ENCODE measurements at places on chromosomes 13 and 19. TPM values are rescaled to one million over a fixed set of nuclear protein-coding genes. Genes with fewer than 3 reads are reported as not detected.

- DNase-seq, result no peak
Measured at GRCh38 chr19:18781885-18782527, 9.1 kb downstream of the COMP start.

DNA sequence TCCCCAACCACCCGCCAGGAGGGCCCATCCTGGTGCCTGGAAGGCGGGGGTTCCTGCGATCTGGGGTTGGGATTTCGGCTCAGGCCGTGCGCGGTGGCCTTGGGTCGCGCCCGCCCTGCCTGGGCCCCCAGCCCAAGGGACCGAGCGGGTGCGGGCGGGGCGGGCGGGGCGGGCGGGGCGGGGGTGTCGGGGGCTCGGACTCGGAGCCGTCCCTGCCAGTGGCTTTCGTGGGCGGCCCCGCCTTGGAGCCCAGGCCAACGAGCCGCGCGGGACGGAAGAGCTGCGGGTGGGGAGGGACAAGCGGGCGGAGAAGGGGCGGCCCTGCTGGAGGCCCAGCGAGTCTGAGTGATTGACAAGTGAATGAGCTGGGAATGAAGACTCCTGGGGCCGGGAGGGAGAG lies 24.6 kb upstream of the ZNF729 start:
- DNase-seq, result no peak

DNA sequence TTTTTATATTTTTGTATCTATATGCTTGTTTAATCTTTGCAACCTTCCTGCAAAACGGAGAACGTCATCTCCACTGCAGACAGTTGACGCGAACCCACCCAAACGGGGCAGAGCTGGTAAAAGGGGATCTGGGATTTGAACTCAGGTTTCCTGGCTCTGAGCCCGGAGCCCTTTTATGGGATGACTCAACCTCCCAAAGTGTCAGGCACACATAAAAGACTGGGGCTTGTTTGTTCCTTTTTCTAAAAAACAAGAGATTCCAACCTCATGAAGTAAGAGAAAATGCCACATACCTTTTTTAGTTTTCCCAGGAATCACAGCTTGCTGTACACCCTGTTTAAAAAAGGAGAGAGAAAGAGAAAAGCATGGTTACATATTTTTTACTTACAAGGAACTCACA lies 78.9 kb downstream of the GADD45B start:
- no peak for DNase-seq

GRCh38 chr13:84925443-84925842 lies 873.8 kb downstream of the SLITRK6 start:
- DNase-seq, result no peak

- no peak for DNase-seq
Measured at GRCh38 chr13:113973218-113974164, at the start of gene C13orf46. Gene C13orf46, minus strand, starts transcription at chr13:113974076. Its CDS starts 79 bp downstream, at chr13:113973997.

DNA sequence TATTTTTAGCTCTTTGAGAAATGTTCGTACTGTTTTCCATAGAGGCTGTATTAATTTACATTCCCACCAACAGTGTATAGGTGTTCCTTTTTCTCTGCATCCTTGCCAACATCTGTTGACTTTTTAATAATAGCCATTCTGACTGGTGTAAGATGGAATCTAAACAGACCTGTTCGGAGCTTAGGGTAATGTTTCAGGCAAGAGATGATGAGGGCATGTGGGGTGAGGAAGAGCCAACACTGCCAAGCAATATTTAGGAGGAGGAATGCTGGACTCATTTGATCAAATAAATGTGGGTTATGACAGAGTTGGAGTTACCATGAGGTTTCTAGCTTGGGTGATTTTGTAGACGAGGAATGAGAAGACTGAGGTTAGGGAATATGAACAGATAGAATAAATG lies 382.9 kb downstream of the KLF12 start:
- no peak for DNase-seq

DNA sequence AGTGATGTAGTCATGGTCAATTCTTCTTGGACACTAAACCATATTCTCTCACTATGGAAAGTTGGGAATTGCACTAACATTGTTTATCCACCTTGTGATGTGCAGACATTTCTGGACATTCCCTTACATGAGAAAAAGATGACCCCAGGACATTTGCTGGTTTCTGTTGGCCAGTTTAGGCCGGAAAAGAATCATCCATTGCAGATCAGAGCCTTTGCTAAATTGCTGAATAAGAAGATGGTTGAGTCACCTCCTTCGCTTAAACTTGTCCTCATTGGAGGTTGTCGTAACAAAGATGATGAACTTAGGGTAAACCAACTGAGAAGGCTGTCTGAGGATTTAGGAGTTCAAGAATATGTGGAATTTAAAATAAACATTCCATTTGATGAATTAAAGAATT lies at the start of gene UTP14C:
Gene UTP14C, plus strand, starts transcription at position 211 of the 400 bp plus-strand sequence. CDS start 4,114 bp downstream, outside the sequence.
- DNase-seq, result no peak

GRCh38 chr13:20206065-20206697 lies 13.4 kb upstream of the GJB2 start:
- no peak for DNase-seq

GRCh38 chr19:42433503-42434260 lies 6.5 kb upstream of the LIPE start:
- DNase-seq, result peak; percentile 95

- DNase-seq, result no peak
Measured at GRCh38 chr19:35949131-35949530, 13.0 kb downstream of the LRFN3 start.

DNA sequence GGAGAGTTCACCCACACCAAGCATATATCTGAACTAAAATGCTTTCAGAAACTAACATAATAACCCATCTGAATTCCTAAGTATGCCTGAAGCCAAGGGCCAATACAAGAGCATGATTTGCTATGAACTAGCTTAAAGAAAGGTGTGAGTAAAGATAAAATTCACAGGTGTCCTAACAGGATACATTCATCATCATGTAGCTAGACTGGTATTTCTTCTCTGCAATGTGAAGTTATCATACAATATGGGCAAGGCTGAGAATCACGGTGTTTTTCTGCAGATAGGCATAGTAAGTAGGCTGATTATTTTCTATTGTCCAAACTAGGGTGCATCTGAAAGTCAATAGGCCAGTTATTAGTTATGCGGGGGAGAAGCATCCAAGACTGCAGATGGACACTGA lies 63.1 kb downstream of the STK24 start:
- DNase-seq, result peak; percentile 9

DNA sequence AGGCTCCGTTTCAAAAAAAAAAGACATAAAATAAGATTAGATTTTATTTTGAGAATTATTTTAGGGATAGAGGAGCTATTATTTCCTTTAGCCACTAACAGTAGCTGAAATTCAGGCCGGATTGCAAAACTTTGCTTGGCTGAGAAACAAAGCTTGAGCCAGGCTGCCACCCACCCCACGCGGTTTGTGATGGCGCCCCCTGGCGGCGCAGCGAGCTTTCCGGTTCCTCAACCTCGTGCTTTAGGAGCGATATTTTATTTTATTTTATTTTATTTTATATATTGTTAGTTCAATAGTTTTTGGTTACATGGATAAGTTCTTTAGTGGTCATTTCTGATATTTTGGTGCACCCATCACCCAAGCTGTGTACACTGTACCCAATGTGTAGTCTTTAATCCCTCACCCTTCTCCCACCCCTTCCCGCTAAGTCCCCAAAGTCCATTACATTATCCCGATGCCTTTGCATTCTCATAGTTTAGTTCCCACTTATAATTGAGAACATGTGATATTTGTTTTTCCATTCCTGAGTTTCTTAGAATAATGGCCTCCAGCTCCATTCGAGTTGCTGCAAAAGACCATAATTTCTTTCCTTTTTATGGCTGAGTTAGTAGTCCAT lies 19.8 kb upstream of the CEACAM4 start:
- no peak for DNase-seq

- peak; percentile 95 for DNase-seq
Measured at GRCh38 chr19:45076029-45076850, at the start of gene ZNF296. Gene ZNF296, minus strand, starts transcription at chr19:45076478. Its CDS starts 105 bp downstream, at chr19:45076373.

- no peak for DNase-seq
Measured at GRCh38 chr19:42295342-42295741, 6.6 kb upstream of the PRR19 start.

DNA sequence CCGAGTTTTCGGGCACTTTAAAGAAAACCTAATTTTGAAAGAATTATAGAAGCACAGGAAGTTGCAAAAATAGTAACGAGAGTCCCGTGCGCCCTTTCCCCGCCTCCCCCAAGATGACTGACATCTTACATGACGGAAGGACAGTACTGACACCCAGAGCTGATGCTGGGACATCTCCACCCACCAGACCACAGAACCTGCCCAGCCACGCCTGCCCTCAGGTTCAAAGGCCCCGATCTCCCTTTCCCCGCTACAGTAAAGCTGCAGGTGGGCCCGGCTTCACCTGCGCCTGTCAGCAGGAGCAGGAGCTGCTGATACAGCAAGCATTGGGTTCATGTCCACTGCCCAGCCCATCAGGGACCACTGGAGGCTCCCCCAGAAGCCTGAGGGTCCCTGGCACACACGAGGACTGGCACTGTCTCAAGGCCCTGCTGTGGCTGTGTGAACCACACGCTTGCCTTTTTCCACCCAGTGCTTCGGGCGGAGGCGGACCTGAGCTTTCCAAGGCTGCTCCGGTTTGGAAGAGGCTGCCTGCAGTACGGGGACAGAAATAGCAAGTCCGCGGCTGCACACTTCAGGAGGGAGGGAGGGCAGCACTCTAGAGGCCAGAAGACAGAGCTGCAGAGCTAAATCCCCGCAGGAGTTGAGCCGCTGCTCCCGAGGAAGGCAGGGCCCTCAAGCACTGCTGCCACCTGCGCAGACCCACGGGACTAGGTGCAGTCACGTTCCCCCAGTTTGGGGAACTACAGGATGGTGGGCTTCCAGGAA lies 8.7 kb downstream of the MAP2K2 start:
- peak; percentile 78 for DNase-seq

DNA sequence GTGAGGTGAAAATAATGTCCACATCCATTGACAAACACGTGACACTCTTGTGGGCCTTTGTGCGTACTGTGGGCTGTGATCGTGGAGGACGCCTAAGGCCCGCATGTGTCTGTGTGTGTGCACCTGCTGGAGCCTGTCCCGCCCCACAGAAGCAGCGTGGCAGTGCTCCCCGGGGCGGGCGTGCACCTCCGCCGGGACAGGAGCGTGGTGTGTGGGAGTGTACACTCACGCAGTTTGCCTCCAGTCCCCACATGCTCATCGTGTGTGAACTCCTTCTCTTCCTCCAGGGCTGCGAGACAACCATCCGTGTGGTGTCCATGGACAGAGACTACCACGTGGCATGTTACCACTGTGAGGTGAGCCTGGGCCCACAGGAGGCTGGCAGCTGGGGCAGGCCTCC lies 13.9 kb downstream of the WTIP start:
- DNase-seq, result no peak

DNA sequence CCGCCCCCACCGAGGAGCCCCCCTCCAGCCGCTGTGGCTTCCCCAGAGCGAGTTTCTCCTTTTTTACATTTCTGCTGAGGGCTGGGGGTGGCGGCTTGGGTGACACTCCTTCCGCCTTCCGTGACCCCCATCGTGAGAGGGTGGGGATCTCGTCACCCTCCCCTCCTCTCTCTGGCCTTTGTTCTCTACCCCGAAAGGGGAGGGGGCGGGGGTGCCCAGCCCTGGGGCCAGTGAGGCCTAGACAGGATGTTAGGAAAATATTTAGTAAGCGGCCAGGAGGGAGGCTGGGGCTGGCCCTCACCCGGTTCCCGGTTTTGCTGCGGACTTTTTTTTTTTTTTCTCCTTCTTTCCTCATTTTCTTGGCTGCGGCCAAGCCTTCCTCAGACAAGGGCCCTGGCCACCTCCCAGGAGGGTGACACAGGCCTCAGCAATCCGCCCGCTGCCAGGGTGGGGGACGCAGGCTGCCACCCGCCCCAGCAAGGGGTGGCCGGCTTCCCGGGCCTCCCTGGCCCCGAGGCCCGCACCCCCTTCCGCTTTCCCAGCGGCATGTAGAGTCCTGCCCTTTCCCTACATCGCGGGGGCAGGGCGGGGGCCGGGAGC lies 3.9 kb downstream of the MIDN start:
- peak; percentile 91 for DNase-seq

DNA sequence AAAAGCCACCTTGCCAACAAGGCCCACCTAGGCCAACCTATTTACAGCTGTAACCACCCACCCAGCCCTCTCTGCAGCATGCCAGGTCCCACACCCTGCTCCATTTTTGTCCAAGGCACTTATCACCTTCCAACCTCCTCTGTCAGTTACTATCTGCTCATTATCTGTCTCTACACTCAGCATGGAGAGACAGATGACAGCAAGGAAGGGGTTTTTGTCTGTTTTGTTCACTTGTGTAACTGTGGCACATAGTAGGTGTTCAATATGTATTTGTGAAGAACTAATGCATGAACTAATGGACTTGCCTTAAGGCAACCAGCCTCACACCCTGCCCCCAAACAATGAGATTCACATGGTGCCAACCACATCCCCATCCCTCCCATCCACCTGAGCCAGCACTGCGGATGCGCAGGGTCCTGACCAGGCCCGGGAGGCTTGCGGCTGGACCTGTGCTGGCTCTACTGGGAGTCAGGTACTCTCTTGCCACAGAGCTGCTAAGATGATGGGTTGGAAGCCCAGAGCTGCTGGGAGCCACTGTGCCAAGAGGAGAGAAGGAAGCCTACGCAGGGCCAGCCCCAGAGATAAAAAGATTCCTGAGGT lies 17.3 kb downstream of the DEDD2 start:
- no peak for DNase-seq

DNA sequence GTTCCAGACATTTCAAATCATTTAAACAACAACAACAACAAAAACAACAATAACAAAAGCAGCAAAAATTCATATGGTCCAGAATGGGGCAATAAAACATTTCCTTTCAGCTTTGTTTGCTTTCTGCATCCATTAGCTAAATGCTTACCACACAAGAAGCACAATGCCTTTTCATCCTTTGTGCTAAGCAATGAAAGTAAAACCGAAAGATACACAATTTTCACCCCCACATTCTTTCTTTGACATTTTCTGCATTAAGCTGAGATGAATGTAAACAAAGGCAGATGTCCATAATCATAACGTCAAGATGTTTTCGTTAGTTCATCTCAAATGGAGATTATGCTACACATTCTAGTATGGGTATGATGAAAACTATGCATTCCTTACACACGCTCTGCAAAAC lies 568.5 kb downstream of the SLITRK6 start:
- DNase-seq, result no peak

Gene KCTD4
- total RNA-seq, result not detected

Gene AKAP11
- total RNA-seq, result 24.3 TPM

Gene ATP4A
- total RNA-seq, result not detected

Gene ASF1B
- total RNA-seq, result 5.3 TPM

Gene FPR2
- total RNA-seq, result not detected

Gene WASF3
- total RNA-seq, result 23.9 TPM

Gene FBXO27
- 12.4 TPM for total RNA-seq

Data from Peyer's patch (tissue), 4 donors.